ENCODE measurements at places on chromosomes 12 and 14. TPM values are rescaled to one million over a fixed set of nuclear protein-coding genes. Genes with fewer than 3 reads are reported as not detected.

Gene POTEG
- total RNA-seq, result not detected

Gene BATF
- total RNA-seq, result 0.84 TPM

Gene PPFIA2
- total RNA-seq, result not detected

Gene KRT85
- total RNA-seq, result not detected

Gene C12orf56
- 3.3 TPM for total RNA-seq

Gene CIROP
- not detected for total RNA-seq

Gene KRT73
- not detected for total RNA-seq

Gene CRACR2A
- total RNA-seq, result 3.0 TPM

Gene CREBL2
- 9.2 TPM for total RNA-seq

Gene TMEM121
- 0.48 TPM for total RNA-seq

Gene CD69
- 0.68 TPM for total RNA-seq

Gene PTGDR
- not detected for total RNA-seq

Gene SERPINA9
- 0.12 TPM for total RNA-seq

Gene GNPTAB
- 18.4 TPM for total RNA-seq

Gene UBE2N
- 89.2 TPM for total RNA-seq

Gene BIN2
- total RNA-seq, result 1.5 TPM

Gene ANKLE2
- total RNA-seq, result 35.8 TPM

Gene GARIN6
- total RNA-seq, result not detected

Gene HOXC9
- total RNA-seq, result 1.2 TPM

Gene SLC8A3
- total RNA-seq, result 0.08 TPM

Gene TMEM63C
- total RNA-seq, result 4.7 TPM

Gene TESPA1
- 0.68 TPM for total RNA-seq

Gene LIN7A
- total RNA-seq, result 0.56 TPM

Gene TXNDC16
- total RNA-seq, result 3.5 TPM

Gene ABCD2
- 0.12 TPM for total RNA-seq

Gene PHLDA1
- total RNA-seq, result 102 TPM

Gene IGF1
- 1.5 TPM for total RNA-seq

Gene TAS2R50
- 0.68 TPM for total RNA-seq

Gene TSPAN19
- not detected for total RNA-seq
